PC-9 (cell line): ENCODE measurements at places on chromosomes 13 and 19.

DNA sequence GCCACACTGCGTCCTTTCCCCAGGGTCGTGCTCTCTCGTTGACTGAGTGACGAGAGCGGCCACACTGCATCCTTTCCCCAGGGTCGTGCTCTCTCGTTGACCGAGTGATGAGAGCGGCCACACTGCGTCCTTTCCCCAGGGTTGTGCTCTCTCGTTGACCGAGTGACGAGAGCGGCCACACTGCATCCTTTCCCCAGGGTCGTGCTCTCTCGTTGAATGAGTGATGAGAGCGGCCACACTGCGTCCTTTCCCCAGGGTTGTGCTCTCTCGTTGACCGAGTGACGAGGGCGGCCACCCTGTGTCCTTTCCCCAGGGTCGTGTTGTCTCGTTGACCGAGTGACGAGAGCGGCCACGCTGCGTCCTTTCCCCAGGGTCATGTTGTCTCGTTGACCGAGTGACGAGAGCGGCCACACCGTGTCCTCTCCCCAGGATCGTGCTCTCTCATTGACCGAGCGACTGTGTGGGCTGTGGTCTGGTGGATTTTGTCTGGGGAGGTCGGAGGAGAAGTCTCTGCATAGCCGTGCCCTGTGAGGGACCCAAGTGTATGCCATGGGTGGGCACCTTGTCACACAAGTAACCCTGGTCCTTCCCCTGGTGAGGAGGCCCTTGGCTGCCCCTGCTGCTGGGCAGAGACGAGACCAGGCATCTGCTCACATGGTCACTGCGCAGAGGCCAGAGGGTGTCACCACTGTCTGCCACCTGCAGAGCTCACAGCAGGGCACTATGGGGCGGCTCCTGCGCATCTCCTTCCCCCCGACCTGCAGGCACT, 107.7 kb downstream of the KDM4B start:
- no peaks in the 10 kb centered on the region for H3K4me1 ChIP-seq
- H3K27ac ChIP-seq = no peak overlapping the region
- DNase-seq = no peak
- no peaks in the 10 kb centered on the region for H3K36me3 ChIP-seq

DNA sequence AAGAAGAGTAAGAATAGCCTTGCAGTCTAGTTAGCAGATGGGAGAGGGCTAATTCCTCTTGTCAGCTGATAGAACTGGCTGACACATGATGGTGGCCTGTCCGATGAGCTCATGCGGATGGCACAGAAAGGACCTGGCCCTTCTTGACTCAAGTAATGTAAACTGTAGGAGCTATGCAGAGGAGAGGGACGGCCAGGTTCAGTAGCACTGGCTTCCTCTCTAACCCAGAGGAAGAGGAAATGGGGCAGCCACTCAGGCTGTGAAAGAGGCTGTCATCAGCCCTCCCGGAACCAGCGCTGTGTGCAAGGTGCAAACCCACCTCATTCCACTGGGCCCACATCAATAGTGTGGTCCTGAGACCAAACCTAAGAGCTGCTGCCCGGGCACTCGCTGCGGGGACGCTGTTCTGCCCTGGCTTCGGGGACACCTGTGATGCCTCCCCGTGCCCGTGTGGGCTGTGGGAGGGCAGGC, 30.8 kb upstream of the USE1 start:
- no peaks in the 10 kb centered on the region for H3K4me1 ChIP-seq
- no peak for DNase-seq
- no peaks in the 10 kb centered on the region for H3K36me3 ChIP-seq
- no peaks in the 10 kb centered on the region for H3K27me3 ChIP-seq

DNA sequence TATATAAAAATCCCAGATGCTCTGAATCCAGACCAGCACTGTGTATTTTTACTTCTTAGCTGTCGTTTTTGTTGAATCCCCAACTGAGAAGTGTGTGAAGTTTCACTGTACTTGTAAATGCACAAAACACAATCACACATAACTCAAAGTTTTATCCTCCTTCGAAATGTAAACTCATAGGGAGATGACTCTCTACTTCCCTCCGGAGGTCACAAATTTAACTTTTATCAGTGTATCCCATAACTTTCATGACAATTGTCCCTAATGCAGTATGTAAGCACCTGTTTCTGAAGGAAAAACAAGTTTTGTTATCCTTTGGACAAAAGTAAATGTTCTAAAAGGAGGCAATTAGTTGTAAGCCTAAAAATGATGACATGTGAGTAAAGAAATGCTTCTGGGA, 665.0 kb upstream of the SLITRK6 start:
- no peak overlapping the region for H3K4me3 ChIP-seq
- no peak for DNase-seq

DNA sequence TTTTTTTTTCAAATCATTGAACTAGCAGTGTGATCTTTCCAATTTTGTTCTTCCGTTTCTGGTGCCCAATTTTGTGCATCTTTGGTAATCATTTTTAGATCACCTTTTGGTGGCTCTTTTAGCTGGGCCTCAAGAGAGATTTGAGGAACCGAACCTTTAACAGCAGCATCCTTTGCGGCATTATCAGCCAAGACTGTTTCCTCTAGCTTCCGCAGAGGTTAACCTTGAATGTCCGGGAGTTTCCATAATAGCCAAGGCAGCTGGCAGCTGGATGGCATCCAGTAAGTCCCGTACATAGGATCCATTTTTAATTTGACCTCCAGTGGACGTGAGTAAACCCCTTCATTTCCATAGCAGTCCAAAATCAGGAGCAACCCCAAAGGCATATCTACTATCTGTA, 9.6 kb downstream of the IRGC start:
- DNase-seq = no peak
- H3K27me3 ChIP-seq = no peaks in the 10 kb centered on the region
- H3K4me3 ChIP-seq = no peak overlapping the region
- no peak overlapping the region for H3K27ac ChIP-seq
- H3K4me1 ChIP-seq = no peaks in the 10 kb centered on the region

GRCh38 chr19:15332311-15332996, at the start of gene BRD4:
Gene BRD4 (minus strand): TSS chr19:15332539. CDS start chr19:15273099, 59,440 bp downstream.
- no peaks in the 10 kb centered on the region for H3K27me3 ChIP-seq
- peaks cover 39% of the 10 kb centered on the region for H3K4me1 ChIP-seq
- peak within 1 kb of the TSS; percentile 83 for H3K27ac ChIP-seq
- peaks cover 4% of the 10 kb centered on the region; the same call in 1 of the 2 replicates for H3K36me3 ChIP-seq

GRCh38 chr13:55999709-56000108, 1141.0 kb upstream of the PRR20A start:
- no peak overlapping the region for H3K27ac ChIP-seq
- no peaks in the 10 kb centered on the region for H3K4me1 ChIP-seq
- no peak overlapping the region for H3K4me3 ChIP-seq

- no peak overlapping the region for H3K4me3 ChIP-seq
- no peak for DNase-seq
- no peaks in the 10 kb centered on the region for H3K4me1 ChIP-seq
- no peaks in the 10 kb centered on the region for H3K27me3 ChIP-seq
Observed at GRCh38 chr19:21197590-21198295, 55.9 kb downstream of the ZNF431 start.

DNA sequence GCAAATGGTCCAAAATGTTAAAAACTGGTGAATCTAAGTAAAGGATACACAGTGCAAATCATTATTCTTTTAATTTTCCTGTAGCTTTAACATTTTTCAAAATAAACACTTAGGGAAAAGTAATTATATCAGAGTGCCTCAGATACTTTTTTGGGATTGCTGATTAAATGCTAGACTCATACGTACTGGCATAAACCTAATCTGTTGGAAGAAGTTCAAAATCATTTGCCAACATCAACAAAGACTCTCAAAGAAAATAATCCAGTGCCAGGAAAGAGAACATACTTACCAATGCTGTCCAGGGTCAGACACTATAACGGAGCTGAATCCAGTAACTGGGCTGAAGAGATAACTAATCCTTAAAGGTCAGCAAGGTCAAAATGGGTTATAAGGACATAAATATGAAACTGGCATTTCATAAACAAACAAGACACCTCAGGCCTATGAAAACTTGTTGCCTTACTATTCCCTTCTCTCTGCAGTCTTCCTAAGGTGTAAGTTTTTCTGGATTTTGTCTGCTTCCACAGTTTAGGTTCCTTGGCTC, 3.3 kb upstream of the ZNF420 start:
- H3K4me1 ChIP-seq = peaks cover 7% of the 10 kb centered on the region
- no peak for DNase-seq
- H3K4me3 ChIP-seq = no peak overlapping the region
- no peaks in the 10 kb centered on the region for H3K27me3 ChIP-seq
- no peak overlapping the region for H3K27ac ChIP-seq

GRCh38 chr13:57353831-57354230, 186.8 kb downstream of the PRR20E start:
- no peak for DNase-seq
- no peaks in the 10 kb centered on the region for H3K27me3 ChIP-seq
- H3K36me3 ChIP-seq = no peaks in the 10 kb centered on the region
- H3K27ac ChIP-seq = no peak overlapping the region

GRCh38 chr19:45514376-45515051, 7.2 kb downstream of the VASP start:
- H3K4me3 ChIP-seq = no peak overlapping the region
- H3K4me1 ChIP-seq = peaks cover 43% of the 10 kb centered on the region
- peak; percentile 84 for DNase-seq

- H3K4me1 ChIP-seq = peaks cover 19% of the 10 kb centered on the region
- H3K27ac ChIP-seq = peak overlapping the region; percentile 34; the same call in 1 of the 2 replicates
- no peaks in the 10 kb centered on the region for H3K27me3 ChIP-seq
- no peak for DNase-seq
- H3K36me3 ChIP-seq = no peaks in the 10 kb centered on the region
Observed at GRCh38 chr19:1153891-1154730, 20.0 kb downstream of the SBNO2 start.

- no peak for DNase-seq
- no peaks in the 10 kb centered on the region for H3K27me3 ChIP-seq
- H3K4me3 ChIP-seq = no peak overlapping the region
- peaks cover 21% of the 10 kb centered on the region; the same call in 1 of the 2 replicates for H3K4me1 ChIP-seq
Observed at GRCh38 chr19:40806423-40807146, 7.6 kb downstream of the EGLN2 start.

GRCh38 chr13:106568299-106569003, 514 bp upstream of the ARGLU1 start:
- no peak for DNase-seq
- H3K4me3 ChIP-seq = peak overlapping the region; percentile 69
- H3K27ac ChIP-seq = no peak overlapping the region
- peaks cover 31% of the 10 kb centered on the region for H3K4me1 ChIP-seq

DNA sequence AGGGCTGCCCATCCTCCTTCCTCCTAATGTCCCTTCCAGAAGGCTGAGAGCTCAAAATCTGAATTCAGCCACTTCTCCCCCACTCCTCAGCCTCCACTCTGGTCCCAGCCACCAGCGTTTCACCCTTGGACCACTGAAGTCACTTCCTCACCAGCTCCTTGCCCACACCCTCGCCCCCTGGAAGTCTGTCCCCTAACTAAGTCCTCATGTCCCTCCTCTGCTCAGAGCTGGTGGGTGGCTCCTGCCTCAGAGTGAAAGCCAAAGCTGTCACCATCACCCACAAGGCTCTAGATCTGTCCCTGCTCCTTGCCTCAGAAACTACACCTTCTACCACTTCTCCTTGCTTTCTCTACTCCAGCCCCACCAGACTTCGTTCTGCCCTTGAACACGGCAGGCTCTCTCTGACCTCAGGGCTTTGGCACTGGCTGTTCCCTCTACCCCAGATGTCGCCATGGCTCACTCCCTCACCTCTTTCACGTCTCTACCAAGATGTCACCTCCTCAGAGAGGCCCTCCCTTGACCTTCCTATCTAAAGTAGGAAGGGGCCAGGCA, 1.7 kb downstream of the ERCC1 start:
- H3K36me3 ChIP-seq = peaks cover 13% of the 10 kb centered on the region; the same call in 1 of the 2 replicates
- DNase-seq = no peak
- H3K4me3 ChIP-seq = no peak overlapping the region; the same call in 1 of the 2 replicates
- no peak overlapping the region for H3K27ac ChIP-seq
- no peaks in the 10 kb centered on the region for H3K27me3 ChIP-seq
- H3K4me1 ChIP-seq = peaks cover 39% of the 10 kb centered on the region

DNA sequence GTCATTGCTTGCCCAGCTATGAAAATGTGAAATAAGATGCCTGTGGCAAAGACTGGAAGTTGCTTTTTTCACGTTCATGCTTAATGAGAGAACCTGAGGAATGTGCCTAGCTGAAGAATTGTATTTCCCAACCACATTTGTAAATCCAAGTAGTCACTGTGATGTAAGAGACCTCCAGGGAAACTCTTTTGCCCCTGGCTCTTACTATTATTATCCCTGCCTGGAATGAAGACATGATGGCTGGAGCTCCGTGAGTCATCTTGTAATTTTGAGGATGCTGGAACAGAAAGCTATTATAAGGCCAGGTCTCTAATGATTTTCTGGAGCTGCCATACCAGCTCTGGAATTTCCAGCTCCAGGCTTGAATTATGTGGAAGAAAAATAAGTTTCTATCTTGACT, 894.3 kb downstream of the DIAPH3 start:
- H3K4me3 ChIP-seq = no peak overlapping the region
- no peaks in the 10 kb centered on the region for H3K36me3 ChIP-seq
- no peak overlapping the region for H3K27ac ChIP-seq
- no peaks in the 10 kb centered on the region for H3K4me1 ChIP-seq
- no peaks in the 10 kb centered on the region for H3K27me3 ChIP-seq
- no peak for DNase-seq

- no peak overlapping the region for H3K4me3 ChIP-seq
- H3K4me1 ChIP-seq = no peaks in the 10 kb centered on the region
Observed at GRCh38 chr19:6890938-6891337, 3.6 kb downstream of the ADGRE1 start.

DNA sequence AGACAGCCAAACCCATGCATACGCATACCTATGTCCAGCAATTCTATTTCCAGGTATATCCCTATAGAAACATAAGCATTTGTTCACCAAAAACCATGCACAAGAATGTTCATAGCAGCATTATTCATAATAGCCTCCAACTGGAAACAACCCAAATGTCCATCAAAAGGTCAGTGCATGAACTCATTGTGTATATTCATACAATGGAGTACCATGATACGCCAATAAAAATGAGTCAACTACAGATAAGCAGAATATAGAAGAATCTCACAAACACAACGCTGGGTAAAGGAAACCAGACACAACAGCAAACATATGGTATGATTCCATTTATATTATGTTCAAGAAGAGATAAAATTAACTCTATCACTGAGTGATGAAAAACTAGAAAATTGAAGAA, 23.8 kb downstream of the DEDD2 start:
- peak; percentile 64 for DNase-seq
- H3K27me3 ChIP-seq = no peaks in the 10 kb centered on the region
- H3K4me3 ChIP-seq = no peak overlapping the region
- no peaks in the 10 kb centered on the region; the same call in 1 of the 2 replicates for H3K36me3 ChIP-seq
- H3K4me1 ChIP-seq = peaks cover 41% of the 10 kb centered on the region

DNA sequence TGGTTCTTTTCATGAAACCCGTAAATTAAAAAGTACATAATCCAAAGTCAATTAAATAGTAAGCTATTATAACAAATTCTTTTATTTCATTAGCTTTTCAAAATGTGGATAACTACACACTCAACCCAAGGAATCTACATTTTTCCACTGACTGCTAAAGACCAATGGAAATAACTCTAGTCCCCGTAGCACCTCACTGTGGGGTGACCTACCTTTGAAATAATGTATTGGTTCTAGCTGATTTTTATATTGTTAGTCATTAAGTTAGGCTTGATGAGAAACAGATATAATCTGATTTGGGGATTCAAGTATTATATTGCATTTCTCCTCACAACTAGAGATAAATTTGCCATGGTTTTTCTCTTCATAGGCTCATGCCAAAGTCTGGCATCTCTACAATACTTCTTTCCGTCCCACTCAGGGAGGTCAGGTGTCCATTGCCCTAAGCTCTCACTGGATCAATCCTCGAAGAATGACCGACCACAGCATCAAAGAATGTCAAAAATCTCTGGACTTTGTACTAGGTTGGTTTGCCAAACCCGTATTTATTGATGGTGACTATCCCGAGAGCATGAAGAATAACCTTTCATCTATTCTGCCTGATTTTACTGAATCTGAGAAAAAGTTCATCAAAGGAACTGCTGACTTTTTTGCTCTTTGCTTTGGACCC, 37.3 kb downstream of the KL start:
- DNase-seq = no peak
- H3K4me3 ChIP-seq = no peak overlapping the region
- H3K4me1 ChIP-seq = no peaks in the 10 kb centered on the region

GRCh38 chr19:58474291-58474996, 1.7 kb upstream of the ZNF446 start:
- peak overlapping the region; percentile 68; the same call in 1 of the 2 replicates for H3K4me3 ChIP-seq
- no peak overlapping the region for H3K27ac ChIP-seq
- DNase-seq = no peak
